ENCODE measurements at places on chromosomes 1 and 21. TPM values are rescaled to one million over a fixed set of nuclear protein-coding genes. Genes with fewer than 3 reads are reported as not detected.

GRCh38 chr1:23129846-23130245 is 38.8 kb downstream of the LUZP1 start:
- H3K36me3 ChIP-seq, result no peaks in the 10 kb centered on the region
- 0 out of 2 replicates have a peak, but pooled peaks cover 3% of the 10 kb centered on the region for H3K4me1 ChIP-seq
- H3K27me3 ChIP-seq, result no peaks in the 10 kb centered on the region

DNA sequence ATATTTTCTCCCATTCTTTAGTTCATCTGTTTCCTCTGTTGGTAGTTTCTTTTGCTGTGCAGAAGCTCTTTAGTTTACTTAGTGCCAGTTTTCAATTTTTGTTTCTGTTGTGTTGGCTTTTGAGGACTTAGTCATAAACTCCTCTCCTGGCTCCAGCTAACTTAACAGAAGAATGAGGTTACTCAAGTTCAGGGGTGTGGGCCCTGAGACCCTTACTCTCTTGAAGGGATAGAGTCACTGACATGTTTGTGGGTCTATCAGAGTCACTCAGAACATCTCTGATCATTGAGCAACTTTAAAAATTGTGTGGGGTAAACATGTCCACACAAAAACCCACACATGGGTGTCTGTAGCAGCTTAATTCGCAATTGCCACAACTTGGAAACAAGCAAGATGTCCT is 14.2 kb downstream of the AGT start:
- no peaks in the 10 kb centered on the region for H3K27me3 ChIP-seq
- H3K36me3 ChIP-seq, result no peaks in the 10 kb centered on the region
- DNase-seq, result no peak
- H3K27ac ChIP-seq, result no peak overlapping the region
- H3K4me3 ChIP-seq, result no peak overlapping the region

DNA sequence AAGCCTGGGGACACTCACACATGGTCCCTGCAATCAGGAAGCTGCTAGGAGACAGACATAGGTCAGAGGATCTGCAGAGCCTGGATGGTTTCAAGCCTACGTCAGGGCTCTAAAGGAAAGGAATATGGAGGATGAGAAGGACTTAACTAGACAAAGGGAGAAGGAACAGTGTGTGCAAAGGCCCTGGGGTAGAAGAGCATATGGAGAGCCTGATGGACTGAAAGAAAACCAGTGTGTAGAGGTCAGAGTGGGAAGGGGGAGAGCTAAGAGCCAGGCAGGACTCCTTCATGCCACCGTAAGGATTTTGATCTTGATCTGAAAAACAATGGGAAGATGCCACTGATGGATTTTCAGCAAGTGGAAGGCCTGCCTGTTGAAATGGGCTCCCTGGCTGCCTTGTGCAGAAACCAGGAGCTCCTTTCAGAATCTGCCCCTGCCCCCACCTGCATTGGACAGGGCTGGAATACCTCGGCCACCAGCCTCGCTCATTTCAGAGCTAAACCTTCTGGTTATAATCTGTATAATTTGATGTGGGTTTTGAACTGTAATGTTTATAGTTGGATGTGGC is 8.6 kb downstream of the FHAD1 start:
- no peak overlapping the region for H3K4me3 ChIP-seq
- no peaks in the 10 kb centered on the region for H3K36me3 ChIP-seq
- no peak overlapping the region for H3K27ac ChIP-seq
- no peak for DNase-seq
- H3K27me3 ChIP-seq, result no peaks in the 10 kb centered on the region

PLA2G2D gene
- total RNA-seq, result not detected

DNA sequence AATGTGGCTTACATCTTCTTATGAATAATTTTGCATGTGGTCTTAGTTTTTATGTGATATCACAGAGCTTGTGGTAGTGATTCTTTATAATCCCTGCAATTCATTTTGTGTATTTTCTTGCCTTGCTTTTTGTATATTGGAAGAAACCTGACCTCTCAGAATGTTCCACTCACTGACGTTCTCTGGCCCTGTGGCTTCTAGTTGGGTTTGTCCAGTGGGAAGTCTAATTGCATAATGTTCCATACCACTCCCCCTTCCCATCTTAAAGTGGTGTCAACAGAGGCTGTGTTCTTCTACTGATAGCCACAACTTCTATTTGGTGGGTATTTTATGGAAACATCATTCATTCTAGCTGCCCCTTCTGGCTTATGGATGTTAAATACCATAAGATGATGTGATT is 225.3 kb downstream of the BACH1 start:
- no peak for DNase-seq

MYCL gene
- total RNA-seq, result 14.4 TPM

DNA sequence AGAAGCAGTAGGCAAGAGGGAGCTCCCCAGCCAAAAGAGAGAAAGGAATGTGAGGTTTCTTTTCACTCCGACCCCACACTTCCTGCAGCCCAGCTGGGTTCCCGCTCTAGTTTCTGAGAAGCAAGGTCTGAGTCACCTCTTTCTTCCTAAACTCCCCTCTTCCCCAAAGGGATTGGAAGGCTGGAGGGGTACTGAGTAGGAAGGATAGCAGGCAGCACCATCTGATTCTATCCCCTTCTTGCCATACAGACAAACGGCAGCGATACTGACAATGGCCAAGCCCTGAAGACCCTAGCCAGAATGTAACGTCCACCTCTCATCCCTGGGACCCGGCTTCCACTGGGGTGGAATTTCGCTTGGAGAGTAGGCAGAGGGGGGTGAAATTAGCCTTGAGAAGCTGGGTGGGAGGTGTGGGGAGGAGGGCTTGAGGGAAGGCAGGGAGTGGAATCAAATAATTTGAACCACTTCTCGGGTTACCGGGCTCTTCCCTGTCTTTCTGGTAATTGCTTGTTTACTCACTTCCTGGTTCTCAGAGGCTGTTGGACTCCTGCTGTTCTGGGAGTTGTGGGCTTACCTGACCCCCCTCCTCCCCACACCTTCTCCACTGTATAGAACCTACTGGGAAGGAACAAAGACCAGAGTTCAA is 13.2 kb downstream of the IER5 start:
- no peak overlapping the region for H3K4me3 ChIP-seq
- peak overlapping the region; percentile 96 for H3K27ac ChIP-seq
- peaks cover 77% of the 10 kb centered on the region for H3K4me1 ChIP-seq
- H3K36me3 ChIP-seq, result no peaks in the 10 kb centered on the region
- DNase-seq, result peak; percentile 81

DNA sequence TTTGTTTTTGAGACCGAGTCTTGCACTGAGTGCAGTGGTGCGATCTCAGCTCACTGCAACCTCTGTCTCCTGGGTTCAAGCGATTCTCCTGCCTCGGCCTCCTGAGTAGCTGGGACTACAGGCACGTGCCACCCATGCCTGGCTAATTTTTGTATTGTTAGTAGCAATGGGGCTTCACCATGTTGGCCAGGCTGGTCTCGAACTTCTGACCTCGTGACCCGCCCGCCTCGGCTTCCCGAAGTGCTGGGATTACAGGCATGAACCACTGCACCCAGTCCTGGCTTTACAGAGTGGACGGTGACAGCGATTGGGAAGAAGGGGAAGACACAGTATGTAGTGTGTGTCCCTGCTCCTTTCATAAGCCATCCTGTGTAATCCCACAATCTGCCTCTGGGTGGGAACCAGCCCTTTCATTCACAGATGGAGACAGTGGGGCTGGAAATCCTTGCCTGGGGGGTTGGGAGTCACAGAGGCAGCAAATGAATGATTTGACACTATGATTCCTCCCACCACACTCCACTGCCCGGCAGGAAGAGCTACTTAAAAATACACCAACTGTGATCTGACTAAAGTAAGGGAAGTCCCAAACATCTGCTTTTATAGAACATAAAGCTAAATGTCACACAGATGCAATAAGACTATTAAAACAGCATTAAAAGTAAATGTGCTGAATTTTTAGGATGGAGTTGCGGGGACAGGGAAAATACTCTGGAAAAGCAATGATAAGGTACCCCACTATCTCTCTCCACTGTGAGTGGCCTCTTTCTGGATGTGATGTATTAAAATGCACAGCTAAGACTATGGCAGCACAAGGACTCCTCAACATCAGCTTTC is 4.5 kb downstream of the PARP1 start:
- H3K27me3 ChIP-seq, result no peaks in the 10 kb centered on the region
- H3K4me1 ChIP-seq, result peaks cover 29% of the 10 kb centered on the region
- H3K36me3 ChIP-seq, result peaks cover 42% of the 10 kb centered on the region
- DNase-seq, result peak; percentile 60
- H3K4me3 ChIP-seq, result no peak overlapping the region

DNA sequence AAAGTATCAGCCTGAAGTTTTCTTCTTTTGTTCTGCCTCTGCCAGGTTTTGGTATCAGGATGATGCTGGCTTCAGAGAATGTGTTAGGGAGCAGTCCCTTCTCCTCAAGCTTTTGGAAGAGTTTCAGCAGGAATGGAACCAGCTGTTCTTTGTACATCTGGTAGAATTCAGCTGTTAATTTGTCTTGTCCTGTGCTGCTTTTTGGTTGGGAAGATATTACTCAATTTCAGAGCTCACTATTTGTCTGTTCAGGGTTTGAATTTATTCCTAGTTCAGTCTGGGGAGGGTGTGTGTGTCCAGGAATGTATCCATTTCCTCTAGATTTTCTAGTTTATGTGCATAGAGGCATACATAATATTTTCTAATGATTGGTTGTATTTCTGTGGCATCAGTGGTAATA is 12.8 kb downstream of the ZNF678 start:
- no peak overlapping the region for H3K4me3 ChIP-seq
- peaks cover 3% of the 10 kb centered on the region for H3K36me3 ChIP-seq
- H3K4me1 ChIP-seq, result no peaks in the 10 kb centered on the region
- H3K27me3 ChIP-seq, result no peaks in the 10 kb centered on the region
- no peak overlapping the region for H3K27ac ChIP-seq

HTR6 gene
- total RNA-seq, result not detected

DNA sequence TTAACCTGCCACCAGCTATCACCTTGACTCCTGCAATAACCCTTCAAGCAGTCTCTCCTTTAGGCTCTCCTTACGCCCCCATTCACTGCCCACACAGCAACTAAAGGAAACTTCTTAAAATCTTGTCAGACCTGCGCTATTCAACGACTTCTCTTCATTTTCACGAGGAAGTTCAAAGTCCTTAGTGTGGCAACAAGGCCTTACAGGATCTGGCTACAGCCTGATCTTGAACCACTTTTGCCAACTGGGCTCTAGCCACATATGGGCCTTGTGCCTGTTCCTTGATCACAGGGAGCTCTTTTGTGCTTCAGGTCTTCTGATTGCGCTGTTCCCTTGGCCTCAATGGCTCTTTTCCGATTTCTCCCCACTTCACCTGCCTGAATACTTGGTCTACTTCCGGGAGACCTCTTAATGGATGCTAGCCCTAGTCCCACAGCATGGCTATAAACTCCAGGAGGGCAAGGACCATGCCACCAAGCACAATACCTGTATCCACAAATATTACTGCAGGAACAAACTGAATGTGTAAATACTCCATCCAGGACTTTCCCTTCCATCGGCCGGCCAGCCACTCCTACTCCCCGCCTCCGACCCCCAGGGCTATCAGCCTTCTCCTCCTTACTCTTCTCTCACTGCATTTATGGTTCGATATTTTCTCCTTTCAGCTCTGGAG is 2.3 kb upstream of the CTNNBIP1 start:
- DNase-seq, result no peak
- H3K36me3 ChIP-seq, result no peaks in the 10 kb centered on the region
- H3K27ac ChIP-seq, result no peak overlapping the region
- H3K27me3 ChIP-seq, result no peaks in the 10 kb centered on the region
- peaks cover 21% of the 10 kb centered on the region for H3K4me1 ChIP-seq
- H3K4me3 ChIP-seq, result no peak overlapping the region

TMPRSS15 gene
- not detected for total RNA-seq

GRCh38 chr1:167936930-167937708 is at the start of gene MPC2:
Gene MPC2 (minus strand): TSS chr1:167937072. CDS start chr1:167935841, 1,231 bp downstream.
- DNase-seq, result peak; percentile 84
- H3K4me3 ChIP-seq, result peak within 1 kb of the TSS; percentile 71
- H3K27ac ChIP-seq, result peak within 1 kb of the TSS; percentile 97
- H3K36me3 ChIP-seq, result no peaks in the 10 kb centered on the region

GRCh38 chr1:108077991-108078390 is 113.0 kb upstream of the VAV3 start:
- no peak overlapping the region for H3K4me3 ChIP-seq
- no peak for DNase-seq
- no peak overlapping the region for H3K27ac ChIP-seq
- H3K27me3 ChIP-seq, result no peaks in the 10 kb centered on the region
- no peaks in the 10 kb centered on the region for H3K36me3 ChIP-seq

SLC45A1 gene
- total RNA-seq, result 2.8 TPM

GRCh38 chr1:109538827-109539555 is 681 bp upstream of the GPR61 start:
- no peaks in the 10 kb centered on the region for H3K36me3 ChIP-seq
- no peak overlapping the region for H3K27ac ChIP-seq
- peaks cover 16% of the 10 kb centered on the region for H3K27me3 ChIP-seq
- no peak for DNase-seq

AVPR1B gene
- 0.05 TPM for total RNA-seq

GRCh38 chr1:187474336-187474735 is 645.6 kb downstream of the PLA2G4A start:
- DNase-seq, result no peak
- H3K4me3 ChIP-seq, result no peak overlapping the region
- no peaks in the 10 kb centered on the region for H3K36me3 ChIP-seq
- no peaks in the 10 kb centered on the region for H3K4me1 ChIP-seq
- no peaks in the 10 kb centered on the region for H3K27me3 ChIP-seq

GUCA2B gene
- not detected for total RNA-seq

DNA sequence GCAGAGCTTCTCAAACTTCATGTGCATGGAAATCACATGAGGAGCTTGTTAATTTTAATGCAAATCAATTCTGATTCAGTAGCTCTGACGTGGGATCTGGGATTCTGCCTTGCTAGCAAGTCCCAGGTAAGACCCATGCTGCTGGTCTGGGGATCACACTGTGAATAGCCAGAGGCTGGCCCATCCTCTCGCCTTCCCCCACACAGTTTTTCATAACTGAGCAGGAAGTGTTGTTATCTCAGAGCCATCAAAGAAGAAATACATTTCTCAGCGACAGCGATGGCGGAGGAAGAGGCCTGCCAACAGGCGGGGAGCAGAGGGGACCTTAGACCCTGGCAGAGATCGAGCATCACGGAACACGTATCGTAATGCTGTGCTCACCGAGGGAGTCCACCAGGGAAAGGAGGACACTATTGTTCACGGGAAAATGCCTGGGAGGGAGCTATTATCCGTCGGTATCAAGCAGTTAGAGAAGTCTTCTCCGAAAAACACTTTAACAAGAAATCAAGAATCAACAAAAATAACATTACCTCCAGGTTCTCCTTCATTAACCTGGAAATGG is 268.9 kb upstream of the TMEM51 start:
- H3K4me1 ChIP-seq, result no peaks in the 10 kb centered on the region
- H3K4me3 ChIP-seq, result no peak overlapping the region
- H3K36me3 ChIP-seq, result no peaks in the 10 kb centered on the region
- no peak for DNase-seq
- H3K27me3 ChIP-seq, result peaks cover 25% of the 10 kb centered on the region
- no peak overlapping the region for H3K27ac ChIP-seq

DNA sequence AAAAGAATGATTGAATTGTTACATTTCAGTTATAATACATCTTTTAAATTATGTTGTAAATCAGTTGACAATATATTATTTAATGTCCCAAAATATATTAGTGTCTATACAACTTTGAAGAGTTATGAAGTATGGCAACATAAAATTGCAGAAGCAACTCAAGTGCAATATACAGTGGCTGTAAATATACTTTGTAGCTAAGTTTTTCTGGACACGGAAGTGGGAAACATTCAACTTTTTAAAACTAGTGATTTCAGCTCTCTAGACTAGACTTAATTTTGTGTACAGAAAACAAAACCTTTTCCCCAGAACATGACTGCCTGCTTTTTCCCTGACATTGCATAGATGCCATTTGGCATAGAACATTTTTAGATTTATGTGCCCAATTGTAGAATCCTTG is 29.5 kb upstream of the ABCG1 start:
- H3K4me3 ChIP-seq, result no peak overlapping the region
- H3K36me3 ChIP-seq, result no peaks in the 10 kb centered on the region
- peaks cover 3% of the 10 kb centered on the region for H3K4me1 ChIP-seq
- no peaks in the 10 kb centered on the region for H3K27me3 ChIP-seq
- H3K27ac ChIP-seq, result no peak overlapping the region
